Retinal pigment epithelial cell (primary cell): ENCODE measurements at places on chromosomes 12 and 14.
A peak's percentile ranks its signal among the peaks of the same experiment; 100 is the strongest.

DNA sequence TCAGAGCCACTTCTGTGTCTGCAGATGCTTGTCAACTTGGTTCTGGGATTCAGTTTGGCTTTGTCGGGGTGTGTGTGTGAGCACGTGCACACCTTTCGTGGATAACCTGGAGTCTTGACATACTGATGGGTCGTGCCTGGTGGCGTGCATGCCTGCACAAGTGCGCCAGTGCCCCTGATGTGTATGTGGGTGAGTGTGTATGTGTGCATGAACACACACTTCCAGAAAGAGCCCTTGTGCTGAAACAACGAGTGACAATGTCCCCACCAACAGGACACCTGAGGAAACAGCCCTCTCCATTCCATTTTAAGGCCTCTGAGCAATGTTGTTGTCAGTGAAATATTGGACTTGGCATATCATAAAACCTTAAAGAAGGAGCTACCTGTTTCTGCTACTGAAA lies 53.9 kb downstream of the SMUG1 start:
- DNase-seq: no peak

GRCh38 chr12:80056232-80056631 lies 43.1 kb upstream of the OTOGL start:
- no peak for DNase-seq

- DNase-seq: no peak
Measured at GRCh38 chr14:77067632-77068516, 30.2 kb upstream of the CIPC start.

GRCh38 chr12:12483438-12483837 lies 79.2 kb downstream of the DUSP16 start:
- no peak for DNase-seq

DNA sequence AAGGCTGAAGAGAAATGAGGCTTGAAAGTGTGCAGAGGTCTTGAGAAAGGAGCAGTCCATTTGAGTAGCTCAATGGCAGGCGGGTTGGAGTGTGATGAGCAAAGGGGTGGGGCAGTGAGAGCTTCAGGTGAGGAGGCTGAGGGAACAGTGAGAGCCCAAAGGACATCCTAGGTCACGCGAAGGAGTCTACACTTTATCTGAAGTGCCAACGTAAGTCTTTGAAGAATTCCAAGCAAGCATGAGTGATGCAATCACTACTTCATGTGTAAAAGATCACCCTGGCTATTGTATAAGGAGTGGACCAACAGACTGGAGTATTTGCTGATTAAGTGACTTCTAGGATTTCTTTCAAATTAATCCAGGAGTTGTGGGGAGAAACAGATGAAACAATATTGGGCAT lies 159.9 kb upstream of the HIF1A start:
- DNase-seq: no peak

DNA sequence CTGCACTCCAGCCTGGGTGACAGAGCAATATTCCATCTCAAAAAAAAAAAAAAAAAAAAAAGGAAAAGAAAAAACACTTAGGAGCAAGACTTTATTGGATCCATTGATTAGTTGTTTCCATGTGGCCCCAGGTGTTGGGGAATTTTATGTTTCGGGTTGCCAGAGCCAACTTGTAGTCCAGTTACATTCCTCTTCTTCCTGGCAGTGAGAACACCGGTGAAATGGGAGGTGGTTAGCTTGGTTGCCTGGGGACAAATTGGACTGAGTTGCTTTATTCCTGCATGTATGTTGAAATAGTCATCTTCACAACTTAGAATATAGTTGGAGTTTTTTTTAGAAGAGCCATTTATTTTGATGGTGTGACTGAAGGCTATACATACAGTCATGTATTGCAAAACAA lies 12.6 kb downstream of the RCOR1 start:
- no peak for DNase-seq

DNA sequence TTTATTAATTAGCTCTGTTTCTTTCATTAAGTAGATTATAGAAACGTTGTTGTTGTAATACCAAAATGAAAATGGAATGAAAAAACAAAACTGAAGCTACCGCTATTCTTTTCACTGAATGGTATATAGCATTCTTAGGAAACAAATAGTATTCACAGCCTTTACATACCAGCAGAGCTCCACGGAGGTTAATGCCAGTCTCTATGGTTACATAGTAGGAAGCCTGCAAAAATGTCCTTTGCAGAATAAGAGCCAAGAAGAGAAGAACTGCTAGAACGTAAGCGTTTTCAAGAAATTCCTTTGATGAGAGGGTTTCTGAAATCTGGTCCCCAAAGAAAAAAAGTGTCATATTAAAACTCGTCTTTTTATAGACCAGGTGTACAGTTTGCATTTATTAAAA lies 30.6 kb downstream of the ABCC9 start:
- DNase-seq: no peak

DNA sequence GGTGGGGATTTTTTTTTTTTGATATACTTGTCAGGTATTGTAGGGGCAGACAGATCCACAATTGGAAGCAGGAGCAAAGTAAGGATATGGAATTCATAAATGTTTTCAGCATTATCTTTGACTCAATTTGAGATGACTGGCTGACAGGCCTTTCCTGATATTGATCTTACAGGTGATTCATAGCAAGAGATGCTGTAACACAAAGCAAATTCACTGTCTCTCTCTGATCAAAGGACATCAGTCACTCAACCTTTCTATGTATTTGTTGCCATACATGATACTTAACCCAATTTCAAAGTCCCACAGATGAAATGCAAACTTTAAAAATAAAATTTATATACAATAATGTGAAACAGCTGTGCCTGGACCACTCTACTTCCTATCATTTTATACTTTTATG lies 1506.9 kb downstream of the AACS start:
- DNase-seq: no peak

- peak; percentile 98 for DNase-seq
Measured at GRCh38 chr12:45268672-45269411, 52.9 kb downstream of the ANO6 start.

- DNase-seq: no peak
Measured at GRCh38 chr14:41891624-41892023, 284.9 kb downstream of the LRFN5 start.

GRCh38 chr14:81062816-81063215 lies 107.4 kb downstream of the TSHR start:
- no peak for DNase-seq

- DNase-seq: peak; percentile 34
Measured at GRCh38 chr12:84875241-84875640, 37.4 kb downstream of the SLC6A15 start.

DNA sequence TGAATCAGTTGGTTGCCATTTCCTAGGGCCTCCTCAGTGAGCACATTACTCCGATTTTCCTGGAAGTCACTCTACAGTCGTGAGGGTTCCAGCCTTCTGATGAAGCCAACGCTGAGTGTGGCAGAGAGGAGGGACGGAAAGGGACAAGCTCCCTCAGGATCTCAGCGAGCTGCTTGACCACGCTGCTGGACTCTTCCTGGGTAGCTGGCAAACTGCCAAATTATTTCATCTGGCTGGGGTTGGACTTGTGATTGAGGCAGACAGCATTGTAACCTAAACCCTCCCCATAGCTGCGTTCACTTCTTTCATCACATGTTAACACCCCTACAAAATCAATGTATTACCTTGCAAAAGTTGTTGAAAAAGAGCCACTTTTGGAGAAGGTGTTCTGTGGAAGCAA lies 69.6 kb upstream of the CHST11 start:
- peak; percentile 16 for DNase-seq

DNA sequence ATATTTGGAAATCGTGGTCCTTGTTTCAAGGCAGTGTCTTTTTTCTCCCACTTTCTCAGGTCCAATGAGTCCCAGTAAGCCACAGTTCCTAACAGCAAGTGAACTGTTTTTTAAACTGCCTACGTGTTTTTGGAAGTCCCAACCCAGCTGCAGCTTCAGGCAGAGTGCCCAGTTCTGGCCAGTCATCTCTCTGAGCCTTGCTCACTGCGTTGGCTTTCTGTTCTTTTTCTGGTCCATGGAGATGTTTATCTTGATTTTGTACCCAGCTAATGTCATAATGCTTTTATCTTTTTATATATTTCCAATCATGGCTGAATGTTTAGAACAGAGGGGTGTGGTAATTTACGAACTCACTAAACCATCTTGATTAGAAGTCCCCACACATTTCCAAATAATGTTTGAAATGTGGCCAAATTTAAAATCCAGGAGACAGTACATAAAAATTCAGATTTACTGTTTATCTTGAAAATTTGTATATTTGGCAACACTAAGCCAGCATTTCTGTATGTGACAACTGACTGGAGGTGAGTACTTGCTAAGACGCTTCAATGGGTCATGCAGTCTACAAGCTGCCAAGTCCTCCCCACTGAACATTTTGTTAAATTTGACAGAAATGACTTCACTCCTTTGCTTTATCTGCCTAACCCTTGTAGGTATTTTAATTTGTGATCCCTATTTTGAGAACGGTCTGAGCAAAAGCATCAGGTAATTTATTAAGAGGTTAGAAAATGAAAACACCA lies 46.1 kb upstream of the OTOGL start:
- no peak for DNase-seq

GRCh38 chr12:74365178-74365964 lies 172.3 kb upstream of the ATXN7L3B start:
- no peak for DNase-seq

DNA sequence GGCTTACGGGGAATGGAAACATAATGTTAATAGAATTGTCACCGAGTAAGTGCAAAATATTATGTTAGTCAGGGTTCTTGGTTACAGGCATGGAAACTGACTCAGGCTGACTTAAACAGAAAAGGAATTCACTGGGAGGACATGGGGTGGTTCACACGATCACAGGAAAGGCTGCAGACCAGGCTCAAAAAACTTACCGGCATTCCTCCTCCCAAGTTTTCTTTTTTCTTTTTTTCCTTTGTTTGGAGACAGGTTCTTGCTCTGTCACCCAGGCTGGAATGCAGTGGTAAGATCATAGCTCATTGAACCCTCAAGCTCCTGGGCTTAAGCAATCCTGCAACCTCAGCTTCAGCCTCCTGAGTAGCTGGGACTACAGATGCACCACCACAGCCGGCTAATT lies 11.9 kb upstream of the UBE2N start:
- DNase-seq: no peak

- DNase-seq: no peak
Measured at GRCh38 chr12:103680591-103681141, 93.6 kb downstream of the STAB2 start.

DNA sequence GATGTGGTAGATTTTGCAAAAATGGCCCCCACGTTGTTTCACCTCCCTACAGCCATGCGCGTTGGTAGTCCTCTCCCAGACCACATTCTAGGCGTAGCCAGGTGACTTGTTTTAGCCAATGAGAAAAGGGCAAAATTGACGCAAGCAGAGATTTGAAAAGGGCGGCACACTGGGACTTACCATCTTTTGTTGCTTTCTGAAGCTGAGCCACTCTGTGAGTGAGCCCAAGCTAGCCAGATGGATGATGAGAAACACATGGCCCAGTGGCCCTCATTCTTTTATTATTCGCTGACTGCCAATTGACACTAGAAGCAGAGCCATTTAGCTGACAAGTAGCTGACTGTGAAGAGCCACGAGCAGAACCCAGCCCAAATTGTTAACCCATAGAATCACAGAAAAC lies 142.0 kb upstream of the GZMB start:
- no peak for DNase-seq

- DNase-seq: no peak
Measured at GRCh38 chr14:58738189-58738836, 100.6 kb downstream of the DACT1 start.

DNA sequence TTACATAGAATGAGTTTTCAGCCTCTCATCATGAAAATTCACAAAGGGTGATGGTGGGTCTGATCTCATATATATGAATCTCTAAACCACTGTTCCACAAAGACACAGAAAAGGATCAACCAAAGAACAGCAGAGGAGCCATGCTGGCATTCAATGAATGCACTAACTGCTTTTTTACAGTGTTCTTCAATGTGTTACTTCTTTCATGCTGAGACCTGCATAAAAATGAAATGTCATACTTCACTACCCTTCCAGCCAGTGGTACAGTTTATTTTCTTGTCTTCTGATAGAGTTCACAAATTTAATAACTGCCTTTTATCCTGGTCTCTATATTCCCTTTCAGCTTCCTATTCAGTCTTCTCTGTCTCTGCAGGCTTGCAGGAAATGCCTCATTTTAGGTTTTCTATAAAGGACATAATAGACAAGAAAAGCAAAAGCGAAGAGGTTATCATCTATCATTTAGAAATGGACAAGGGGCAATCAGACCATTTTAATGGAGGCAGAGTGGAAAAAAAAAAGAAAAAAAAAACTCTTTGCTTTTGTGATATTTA lies 836.7 kb upstream of the FOXG1 start:
- DNase-seq: no peak

GRCh38 chr12:81888961-81889360 lies 129.8 kb upstream of the PPFIA2 start:
- no peak for DNase-seq

- DNase-seq: no peak
Measured at GRCh38 chr12:102927220-102927619, 10.2 kb upstream of the PAH start.

DNA sequence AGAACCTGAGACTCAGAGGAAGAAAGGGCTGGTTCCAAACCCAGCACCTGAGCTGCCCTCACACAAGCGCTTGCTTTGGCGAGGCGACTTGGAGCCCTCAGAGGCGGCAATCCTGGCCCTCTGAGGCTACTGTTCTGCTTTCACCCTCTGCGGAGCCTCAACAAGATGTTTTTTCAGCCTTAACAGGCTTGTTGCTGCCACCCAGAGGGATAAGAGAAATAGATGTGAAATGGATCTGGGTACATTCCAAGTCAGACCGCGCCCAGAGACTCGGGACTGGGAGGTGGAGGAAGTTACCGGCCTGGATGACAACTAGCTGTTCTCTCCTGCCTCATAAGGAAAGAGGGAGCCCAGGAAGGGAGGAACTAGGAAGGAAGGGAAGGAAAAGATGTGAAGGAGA lies 89.6 kb downstream of the TTC7B start:
- DNase-seq: peak; percentile 36

DNA sequence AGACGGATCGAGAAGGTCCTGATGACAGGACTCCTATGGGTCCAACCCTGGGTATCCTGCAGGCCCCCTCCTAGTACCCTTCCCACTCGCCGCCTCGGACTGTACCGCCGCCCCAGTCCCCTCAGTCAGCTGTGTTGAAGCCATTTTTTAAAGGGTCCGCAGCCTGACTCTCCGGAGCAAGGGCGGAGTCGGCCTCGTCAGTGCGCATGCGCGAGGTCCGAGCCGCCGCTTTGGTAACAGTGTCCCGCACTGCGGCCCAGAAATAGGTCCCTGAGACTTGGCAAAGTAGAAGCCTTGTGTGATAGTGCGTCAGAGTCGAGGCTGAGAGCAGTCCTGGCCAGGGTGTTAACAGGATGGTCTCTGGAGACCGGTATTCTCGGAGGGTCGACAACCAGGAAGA lies 769.0 kb upstream of the ALG10B start:
- DNase-seq: no peak

GRCh38 chr12:100197486-100197885 lies 3.1 kb upstream of the ACTR6 start:
- DNase-seq: no peak
